ENCODE measurements at places on chromosomes 11 and 22. TPM values are rescaled to one million over a fixed set of nuclear protein-coding genes. Genes with fewer than 3 reads are reported as not detected.
A peak's percentile ranks its signal among the peaks of the same experiment; 100 is the strongest.

The C11orf16 gene
- polyA plus RNA-seq = not detected

DNA sequence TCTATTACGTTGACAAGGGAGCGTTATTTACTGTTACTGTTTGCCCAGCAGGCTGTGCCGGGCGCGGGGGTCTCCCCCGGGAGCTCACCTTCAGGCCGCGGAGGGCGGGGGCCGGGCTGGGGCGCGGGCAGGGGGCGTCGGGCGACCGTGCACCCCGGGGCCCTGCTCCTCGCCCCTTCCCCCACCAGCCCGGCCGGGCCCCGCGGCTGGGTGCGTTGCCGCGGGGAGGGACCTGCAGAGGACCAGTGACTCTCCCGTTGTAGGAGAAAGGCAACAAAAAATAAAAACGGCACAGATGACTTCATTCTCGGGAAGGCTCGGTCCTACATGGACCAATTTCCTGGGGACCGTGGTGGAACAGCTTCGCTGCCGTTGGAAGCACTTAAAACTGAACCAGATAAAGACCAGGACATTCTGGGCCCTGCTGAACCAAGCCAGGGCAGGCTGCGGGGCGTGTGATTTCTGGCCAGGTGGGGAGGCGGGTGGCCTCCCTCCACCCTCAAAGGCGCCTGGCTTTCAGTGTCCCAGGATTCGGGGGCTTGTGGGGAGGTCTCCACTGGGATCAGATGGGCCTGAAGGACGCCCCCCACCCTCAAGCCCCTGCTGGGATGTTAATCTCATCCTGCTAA lies 57.4 kb downstream of the IGLL1 start:
- no peak for DNase-seq

The CASP5 gene
- not detected for polyA plus RNA-seq

DNA sequence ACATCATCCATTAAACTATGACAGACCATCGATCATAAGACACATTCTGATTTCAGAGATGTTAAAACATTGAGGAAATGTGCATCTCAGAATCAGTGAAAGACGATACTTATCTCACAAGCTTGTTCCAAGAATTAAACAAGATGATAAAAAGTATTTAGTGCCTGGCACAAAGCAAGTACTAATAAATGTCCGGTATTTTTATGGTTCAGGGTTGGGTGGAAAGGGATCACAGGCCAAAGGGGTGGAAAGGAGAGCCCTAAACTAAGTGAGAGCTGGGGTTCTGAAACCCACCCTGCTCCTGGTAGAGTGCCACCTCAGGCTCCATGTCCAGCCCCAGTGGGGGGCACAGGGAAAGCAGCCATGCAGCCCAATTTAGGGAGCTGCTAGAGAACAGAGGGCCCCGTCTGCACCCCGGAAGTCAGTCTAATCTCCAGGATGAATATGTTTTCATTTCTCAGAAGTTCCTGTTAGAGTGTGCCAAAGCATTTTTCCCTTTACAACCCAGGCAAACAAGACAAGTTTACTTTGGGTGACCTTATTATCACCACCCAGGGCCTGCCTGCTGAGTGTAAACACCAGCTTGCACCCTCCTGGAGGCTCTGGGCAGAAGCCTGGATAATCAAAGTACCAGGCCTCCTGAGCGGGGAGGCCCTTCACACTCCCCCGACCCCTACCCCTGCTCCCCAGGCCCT lies 3.8 kb upstream of the CREB3L1 start:
- no peak for DNase-seq

The IRAG1 gene
- polyA plus RNA-seq = 82.4 TPM

GRCh38 chr22:19912271-19912999 lies 29.1 kb upstream of the COMT start:
- no peak for DNase-seq

The FGF4 gene
- polyA plus RNA-seq = not detected

The DDX25 gene
- polyA plus RNA-seq = not detected

DNA sequence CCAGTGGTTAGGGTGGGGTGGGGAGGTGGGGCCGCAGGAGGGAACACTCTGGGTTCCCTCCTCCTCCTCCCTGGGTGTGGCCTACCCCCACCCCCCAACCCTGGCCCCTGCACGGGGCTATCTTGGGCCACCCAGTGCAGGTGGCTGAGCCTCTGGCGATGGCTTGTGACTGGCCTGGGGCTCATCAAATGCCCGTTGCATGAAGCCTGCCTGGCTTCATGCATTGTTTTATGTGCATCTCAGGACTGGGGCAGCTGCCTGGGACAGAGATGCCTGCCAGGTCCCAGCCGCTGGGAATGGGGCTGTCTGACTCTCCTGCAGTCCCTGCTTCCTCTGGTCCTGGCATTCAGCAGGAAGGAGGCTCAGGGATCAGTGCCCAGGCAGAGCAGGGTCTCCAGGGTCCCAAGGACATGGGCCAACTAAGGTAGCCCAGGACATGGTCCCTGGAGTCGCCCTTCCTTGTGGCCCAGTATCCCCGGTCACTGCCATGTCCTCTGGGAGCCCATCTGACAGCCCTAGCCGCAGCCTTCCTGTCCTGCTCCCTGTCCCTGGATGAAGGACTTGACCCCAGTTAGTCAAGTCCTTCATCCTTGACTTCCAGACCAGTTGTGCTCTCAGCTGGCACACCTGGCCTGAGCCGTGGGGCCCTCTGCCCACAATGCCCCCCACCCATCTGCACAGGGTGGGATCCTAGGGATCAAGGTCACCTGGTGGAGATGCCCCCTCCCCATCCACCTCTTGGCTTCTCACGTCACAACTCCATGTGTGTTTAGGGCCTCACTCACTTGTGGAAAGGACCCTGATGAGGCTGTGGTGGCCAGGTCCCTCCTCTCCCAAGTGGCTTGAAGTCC lies 112.1 kb upstream of the FGF3 start:
- no peak for DNase-seq

DNA sequence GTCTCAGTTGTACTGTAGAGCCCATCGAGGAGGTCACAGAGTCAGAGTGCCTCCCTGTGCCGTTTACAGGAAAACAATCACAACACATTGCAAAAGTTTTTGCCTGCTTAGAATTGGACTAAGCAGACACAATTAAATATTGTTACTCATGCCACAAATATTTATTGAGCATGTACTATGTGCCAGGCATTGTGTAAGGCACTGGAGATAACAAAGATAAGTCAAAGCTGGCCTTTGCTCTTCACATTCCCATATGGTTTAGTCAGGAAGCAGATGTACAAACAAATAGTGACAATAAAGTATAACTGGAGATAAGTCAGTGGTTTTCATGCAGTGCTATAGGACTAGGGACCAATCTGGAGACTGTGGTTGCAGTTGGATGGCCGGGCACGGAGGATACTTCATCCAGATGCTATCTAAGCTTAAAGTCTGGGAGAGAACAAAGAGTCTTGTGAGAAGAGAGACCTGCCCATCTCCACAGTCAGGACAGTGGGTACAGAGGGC lies 550.7 kb downstream of the INSC start:
- peak; percentile 91 for DNase-seq

All from BJ (cell line).